LNCaP clone FGC (cell line): ENCODE measurements at places on chromosomes 7 and 10.

GRCh38 chr7:126818393-126819196 lies 434.1 kb downstream of the GRM8 start:
- DNase-seq: no peak

GRCh38 chr10:14953424-14954000 lies 384 bp downstream of the DCLRE1C start:
- DNase-seq: no peak

GRCh38 chr10:126204320-126204719 lies 184.0 kb downstream of the ADAM12 start:
- DNase-seq: no peak

GRCh38 chr7:26690135-26690805 lies 174.1 kb downstream of the SKAP2 start:
- DNase-seq: no peak

GRCh38 chr7:108135446-108136190 lies 5.5 kb upstream of the LAMB4 start:
- DNase-seq: no peak

- DNase-seq: no peak
Measured at GRCh38 chr10:54691331-54691730, 109.7 kb downstream of the PCDH15 start.

DNA sequence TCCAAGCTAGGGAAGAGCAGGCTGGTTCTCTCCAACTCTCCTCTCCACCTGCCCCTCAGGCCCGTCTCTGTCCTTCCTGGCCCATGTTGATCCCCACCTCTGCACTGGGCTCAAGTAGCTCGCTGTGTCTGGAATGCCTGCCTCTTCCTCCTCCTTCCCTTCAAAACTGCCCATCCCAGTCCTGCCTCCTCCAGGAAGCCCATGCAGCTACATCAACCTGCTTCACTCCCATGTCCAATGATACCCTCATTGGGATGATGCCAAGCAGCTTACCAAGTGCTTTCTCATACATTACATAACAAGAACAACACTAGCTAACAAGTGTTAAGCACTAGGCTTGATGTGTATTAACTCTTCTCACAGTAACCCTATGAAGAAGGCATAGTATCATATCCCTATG lies 8.2 kb downstream of the ASB10 start:
- no peak for DNase-seq

DNA sequence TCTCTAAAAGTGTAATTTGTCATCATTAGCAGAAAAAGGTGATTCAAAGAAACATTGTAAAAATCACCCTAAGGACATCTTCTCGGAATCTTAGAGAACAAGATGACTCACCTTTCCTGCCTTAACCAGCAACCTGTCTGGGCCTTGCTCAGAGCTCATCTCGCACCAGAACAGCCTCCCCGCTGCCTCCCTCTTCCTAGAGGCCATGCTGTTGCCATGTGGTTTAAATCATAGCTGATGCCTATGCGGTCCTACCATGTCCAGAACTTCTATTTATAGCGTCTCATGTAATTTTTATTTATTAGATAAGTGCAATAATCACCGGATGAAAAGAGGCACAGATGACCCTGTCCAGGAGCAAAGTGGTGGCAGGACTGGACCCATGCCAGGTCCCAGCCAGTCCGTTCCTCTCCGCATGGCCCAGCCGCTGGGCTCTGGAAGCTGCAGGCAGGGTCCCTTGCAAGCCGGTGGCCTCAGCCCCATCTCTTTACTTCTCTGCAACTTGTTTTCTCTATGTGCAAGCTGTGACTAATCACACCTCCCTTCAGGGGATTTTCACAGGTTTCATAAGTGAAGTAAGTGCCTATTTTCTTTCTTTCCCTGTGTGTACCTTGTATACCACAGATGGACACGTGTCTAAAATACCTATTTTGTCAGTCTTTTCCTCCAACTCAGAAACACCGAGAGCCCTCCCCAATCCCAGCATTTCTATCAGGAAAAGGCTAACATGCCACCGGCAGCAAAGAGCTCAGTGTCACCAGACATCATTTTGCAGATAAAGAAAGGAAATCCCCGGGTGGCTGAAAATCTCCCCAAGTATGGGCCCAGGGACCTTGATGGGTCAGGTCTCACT lies 27.1 kb downstream of the KLF6 start:
- no peak for DNase-seq

DNA sequence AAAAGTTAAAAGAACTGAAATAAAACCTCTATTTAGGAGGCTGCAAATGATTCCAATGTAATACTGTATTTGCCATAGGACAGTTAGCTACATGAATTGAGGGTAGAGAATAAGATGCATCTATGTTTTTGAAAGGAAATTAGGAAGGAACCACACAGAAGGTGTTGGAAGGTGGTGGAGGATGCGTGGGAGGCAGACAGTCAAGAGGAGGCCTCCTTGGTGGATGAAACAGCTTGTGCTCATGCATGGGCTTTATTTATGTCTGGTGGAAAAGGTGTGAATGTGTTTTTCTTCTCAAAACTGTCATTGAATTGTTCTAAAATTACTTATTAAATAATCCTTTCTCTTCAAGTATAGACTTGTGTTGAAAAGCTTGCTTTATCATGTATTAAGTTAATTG lies 314.4 kb upstream of the NPSR1 start:
- DNase-seq: no peak

GRCh38 chr7:23966941-23967340 lies 256.9 kb downstream of the STK31 start:
- no peak for DNase-seq

- no peak for DNase-seq
Measured at GRCh38 chr10:42878821-42879195, 96.2 kb downstream of the BMS1 start.

DNA sequence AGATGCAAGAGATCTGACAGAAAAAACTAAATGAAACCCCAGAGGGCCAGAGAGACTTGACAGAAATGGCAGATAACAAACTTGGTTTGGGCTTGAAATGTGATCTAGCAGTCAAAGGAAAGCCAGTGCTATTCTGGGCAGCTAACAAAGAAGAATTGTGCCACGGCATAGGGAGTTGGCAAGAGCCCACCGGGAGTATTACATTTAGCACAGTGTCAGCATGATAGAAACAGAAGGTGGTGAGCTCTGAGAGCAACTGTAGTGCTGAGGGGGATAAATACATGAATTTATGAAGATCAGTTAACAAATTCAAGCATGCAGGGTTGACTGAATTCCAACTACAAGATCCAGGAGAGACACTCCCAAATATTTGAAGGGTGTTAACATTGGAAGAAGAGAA lies 91.1 kb downstream of the AHCYL2 start:
- DNase-seq: no peak

- no peak for DNase-seq
Measured at GRCh38 chr10:122733931-122734665, 34.5 kb upstream of the C10orf120 start.

GRCh38 chr7:130881799-130882141 lies 147.8 kb upstream of the KLF14 start:
- DNase-seq: no peak

- DNase-seq: no peak
Measured at GRCh38 chr10:48931188-48931587, 8.5 kb downstream of the LRRC18 start.

GRCh38 chr7:83271212-83272099 lies 108.8 kb upstream of the PCLO start:
- no peak for DNase-seq

DNA sequence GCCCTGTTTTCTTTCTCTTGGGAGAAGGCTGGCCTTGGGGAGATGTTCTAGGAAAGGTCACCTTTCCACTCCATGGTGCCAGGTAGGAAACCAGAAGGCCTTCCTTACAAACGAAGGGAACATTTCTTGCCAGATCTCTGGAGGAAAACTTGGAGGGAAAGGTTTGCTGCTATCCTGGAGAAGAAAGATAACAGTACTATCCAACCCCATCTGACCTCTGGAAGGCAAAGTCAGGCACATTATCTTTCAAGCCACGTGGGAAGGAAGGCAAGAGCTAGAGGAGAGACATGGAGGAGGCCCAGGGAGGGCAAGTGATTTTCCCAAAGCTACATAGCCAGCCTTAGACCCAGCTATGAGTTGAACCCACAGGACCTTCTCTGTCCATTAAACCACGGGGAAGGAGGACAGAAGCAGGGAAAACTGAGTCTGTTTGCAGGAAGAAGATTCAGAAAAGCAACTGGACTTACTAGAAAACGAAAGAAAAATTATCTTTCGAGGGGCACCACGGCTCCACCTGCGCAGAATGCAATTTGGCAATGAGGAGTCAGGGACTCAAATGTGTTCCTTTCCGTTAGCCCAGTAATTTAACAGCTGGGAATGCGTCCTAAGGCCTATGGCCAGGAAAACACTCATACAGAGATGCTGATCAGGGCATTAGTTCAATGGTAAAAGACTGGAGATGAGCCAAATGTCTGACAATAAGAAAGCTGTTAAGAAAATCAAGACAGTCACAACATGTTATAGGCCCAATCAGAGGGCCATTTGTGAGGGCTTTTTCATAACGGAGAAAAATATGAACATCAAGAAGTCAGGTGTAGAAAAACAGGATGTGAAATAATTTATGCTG lies 32.0 kb upstream of the PSAP start:
- no peak for DNase-seq

DNA sequence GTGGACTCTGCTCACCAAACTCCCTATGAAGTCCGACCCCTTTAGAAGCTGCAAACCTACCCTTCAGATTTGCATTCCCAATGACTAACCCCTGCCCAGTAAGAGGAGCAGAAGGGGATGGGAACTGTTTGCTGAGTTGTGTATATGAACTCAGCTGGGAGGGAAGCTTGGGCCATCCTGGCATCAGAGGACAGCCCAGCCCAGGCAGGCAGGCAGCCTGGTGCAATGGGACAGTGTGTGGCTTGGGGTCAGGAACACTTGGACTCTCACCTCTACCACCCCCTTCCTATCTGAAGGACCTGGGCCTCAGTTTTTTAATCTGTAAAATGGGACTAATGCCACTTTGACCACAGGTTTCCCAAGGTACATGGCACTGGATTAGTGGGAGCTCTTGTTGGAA lies 147.4 kb upstream of the GPR26 start:
- no peak for DNase-seq

DNA sequence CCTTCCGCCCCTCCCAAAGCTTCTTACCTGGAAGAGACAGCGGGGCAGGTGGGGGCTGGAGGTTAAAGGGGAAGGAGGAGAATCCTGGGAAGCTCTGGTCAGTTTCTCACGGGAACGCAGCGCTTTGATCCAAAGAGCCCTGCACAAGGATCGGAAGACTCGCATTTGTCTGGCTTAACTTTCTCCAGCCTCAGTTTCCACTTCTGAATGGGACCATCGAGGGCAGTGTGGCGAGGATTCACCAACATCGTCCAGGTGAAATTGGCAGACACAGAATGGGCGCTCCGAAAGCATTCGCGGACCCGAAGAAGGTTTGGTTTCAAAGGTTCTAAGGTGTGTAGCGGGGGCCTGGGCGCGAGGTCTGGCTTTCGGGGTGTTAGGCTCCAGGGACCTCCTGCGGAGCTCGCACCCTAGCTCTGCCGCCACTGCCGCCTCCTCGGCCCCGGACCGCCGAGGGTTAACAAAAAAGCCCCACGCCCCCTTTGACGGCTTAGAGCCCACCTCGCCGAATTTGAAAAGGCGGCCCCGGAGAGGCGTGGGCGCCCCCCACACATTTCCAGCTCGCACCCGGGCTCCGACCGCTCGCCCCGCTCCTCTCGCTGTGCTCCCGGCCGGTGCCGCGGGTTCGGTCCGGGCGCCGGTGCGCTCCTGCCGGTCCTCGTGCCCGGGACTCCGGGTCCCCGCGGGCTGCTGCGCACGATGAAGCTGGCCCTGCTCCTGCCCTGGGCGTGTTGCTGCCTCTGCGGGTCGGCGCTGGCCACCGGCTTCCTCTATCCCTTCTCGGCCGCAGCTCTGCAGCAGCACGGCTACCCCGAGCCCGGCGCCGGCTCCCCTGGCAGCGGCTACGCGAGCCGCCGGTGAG lies at the start of gene COL26A1:
TSS of gene COL26A1 (plus strand) at position 542 of the 862 bp plus-strand sequence. CDS start at position 700, 158 bp downstream.
- no peak for DNase-seq

- no peak for DNase-seq
Measured at GRCh38 chr7:16395121-16395520, 26.2 kb downstream of the CRPPA start.

DNA sequence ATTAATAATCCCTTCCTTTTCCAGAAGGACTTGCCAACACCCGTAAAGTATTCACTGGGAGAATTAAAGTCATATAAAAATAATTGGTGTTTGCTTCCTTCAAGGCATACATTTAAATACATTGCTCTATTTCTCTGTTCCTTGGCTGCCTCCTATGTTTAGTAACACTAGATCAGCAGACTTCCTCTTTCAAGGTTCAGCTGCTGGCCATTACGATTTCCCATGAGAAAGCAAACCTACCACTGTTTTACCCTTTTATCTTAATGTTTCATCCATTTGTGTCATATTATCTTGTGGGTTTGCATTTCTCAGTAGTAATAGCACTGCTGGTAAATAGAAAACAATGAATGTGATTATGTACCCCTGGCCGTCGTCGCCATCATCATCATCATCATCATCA lies 313.8 kb upstream of the BMPER start:
- DNase-seq: peak; percentile 28

DNA sequence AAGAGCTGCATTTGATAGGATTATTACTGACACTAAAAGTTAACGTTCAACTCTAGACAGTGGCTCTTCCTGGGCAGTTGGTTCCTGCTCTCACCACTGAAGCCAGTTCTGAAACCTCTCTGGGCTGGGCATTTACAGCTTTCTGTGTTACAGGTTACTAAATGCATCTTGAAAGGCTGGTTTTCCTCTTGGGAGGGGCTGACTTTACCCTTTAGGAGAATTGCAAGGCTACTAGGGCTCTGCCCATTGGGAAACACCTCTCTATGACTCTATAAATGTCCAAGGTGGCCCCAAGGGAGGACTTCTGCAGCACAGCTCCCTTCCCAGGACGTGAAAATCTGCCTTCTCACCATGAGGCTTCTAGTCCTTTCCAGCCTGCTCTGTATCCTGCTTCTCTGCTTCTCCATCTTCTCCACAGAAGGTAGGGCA lies at the start of gene GPR15LG:
TSS of gene GPR15LG (plus strand) at position 301 of the 429 bp plus-strand sequence. CDS start at position 352, 51 bp downstream.
- DNase-seq: no peak

- DNase-seq: no peak
Measured at GRCh38 chr7:76155938-76156337, 45.8 kb upstream of the SRRM3 start.

GRCh38 chr7:42986781-42987248 lies 54.6 kb downstream of the MRPL32 start:
- DNase-seq: no peak
